Left forelimb (tissue), 1 donor: ENCODE measurements at places on chromosomes 7 and 10.

- DNase-seq: no peak
Observed at GRCh38 chr7:101216860-101217387, 457 bp downstream of the PLOD3 start.

DNA sequence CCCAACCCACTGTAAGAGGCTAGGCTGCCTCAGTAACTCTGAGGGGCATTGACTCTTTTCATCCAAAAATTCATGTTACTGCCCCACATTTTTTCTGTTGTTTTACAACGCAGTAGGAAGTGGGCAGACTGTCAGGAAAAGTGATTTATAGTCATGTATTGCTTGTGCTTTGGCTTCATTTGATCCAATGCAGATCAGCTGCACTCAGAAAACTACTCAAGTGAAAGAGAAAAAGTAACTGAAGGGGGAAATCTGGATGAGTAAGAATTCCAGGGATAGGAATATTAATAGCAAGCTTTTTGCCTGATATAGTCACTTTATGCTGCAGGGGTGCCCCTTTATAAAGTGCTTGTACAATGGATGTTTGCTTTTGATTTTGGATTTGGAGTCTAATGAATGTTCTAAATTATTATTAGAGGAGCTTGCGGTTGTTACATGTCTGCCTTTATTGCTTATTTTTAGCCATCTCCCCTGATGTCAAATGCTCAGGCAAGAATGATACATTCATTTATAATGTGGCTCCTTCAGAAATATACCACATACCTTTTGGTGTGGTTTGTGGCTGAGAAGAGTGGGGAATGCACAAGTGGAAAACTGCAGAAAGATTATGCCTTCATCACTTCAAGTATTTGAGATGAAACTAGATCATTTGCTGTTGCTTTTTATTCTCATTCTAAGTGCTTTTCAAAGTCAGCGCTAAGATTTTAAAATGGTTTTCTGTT is 86.1 kb downstream of the EGFR start:
- DNase-seq: no peak

DNA sequence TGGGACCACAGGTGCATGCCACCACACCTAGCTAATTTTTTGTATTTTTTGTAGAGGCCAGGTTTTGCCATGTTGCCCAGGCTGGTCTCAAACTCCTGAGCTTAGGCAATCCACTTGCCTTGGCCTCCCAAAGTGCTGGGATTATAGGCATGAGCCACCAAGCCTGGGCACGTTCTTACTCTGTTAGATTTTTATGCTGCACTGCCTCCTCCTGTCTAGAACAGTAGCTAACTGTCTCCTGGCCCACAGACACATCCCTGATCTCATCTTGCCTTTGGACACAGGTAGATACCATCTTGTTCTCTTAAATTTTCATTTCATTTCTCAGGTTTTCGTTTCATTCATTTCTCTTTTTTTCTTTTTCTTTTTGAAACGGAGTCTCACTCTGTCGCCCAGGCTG is 41.1 kb downstream of the BLVRA start:
- no peak for DNase-seq

- DNase-seq: no peak
Observed at GRCh38 chr7:139457153-139457946, 26.1 kb downstream of the KLRG2 start.

GRCh38 chr7:139594911-139595476 is 71.5 kb downstream of the CLEC2L start:
- DNase-seq: no peak
